Right forelimb (tissue), 1 donor: ENCODE measurements at places on chromosomes 1 and 21.

DNA sequence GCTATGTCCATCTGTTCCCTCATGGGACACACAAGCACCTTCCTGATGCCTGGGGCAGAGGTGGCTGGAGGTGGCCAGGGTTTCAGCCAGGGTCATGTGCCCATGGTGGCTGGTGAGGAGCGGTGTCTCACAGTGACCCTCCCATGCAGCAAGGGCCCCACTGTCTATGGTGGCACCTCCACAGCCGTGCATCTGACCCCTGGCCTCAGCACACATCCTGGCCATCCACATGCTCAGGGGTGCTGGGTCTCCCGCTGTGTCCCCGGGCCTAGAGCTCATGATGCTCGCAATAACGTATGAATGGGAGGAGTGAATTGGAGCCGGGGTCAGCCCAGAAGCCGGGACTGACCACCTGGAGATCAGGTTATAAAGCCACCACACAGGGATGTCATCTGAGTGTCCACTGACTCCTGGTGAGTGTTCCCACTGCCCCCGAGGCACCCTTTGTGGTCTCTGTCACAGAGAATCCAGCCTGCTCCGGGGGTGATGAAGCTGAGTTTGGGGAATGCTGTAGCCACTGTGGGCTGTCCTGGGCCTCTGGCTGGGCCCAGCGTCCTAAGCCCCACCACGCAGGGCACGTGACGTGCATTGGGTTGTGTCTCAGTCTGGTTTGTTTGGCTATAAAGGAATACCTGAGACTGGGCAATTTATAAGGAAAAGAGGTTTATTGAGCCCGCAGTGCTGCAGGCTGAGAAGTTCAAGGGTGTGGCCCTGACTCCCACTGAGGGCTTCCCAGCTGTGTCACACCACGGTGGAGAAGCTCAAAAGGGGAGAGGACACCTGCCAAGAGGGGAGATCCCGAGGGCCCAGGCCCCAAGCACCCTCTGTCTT is 51.7 kb downstream of the SIK1 start:
- DNase-seq, result no peak

DNA sequence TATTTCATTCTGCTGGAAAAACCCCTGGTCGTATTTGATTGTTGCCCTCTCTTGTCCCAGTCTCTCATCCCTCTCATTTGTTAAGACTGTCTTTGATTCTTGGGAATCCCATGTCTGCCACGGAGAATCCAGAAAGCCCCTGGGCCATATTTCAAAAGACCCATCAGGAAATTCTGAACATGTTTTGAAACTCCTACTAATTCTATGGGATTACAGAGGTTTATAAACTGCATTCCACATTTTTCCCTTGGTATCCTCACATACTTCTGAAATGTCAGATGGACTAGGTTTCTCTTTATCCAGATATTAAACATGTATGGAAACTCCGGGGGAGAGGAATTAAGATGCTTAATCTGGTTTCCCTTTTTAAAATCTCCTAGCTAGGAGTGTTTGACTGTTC is 80.0 kb downstream of the HUNK start:
- no peak for DNase-seq

GRCh38 chr1:203148127-203148526 is 20.6 kb downstream of the ADORA1 start:
- DNase-seq, result no peak

DNA sequence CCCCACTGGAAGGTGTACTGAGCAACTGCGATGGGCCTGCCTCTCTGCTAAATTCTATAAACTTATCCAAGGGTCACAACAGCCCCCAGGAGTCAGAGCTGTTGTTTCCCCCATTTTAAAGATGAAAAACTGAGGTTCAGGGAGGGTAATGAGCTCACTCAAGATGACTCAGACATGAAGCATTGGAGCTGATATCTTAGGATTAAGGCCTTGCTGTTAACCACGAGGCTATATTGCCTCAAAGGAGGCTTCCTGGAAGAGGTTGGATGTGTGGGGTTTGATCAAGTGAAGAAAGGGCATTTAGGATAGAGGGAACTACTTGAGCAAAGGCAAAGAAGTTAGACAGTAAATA is 6.7 kb downstream of the LDLRAP1 start:
- no peak for DNase-seq

DNA sequence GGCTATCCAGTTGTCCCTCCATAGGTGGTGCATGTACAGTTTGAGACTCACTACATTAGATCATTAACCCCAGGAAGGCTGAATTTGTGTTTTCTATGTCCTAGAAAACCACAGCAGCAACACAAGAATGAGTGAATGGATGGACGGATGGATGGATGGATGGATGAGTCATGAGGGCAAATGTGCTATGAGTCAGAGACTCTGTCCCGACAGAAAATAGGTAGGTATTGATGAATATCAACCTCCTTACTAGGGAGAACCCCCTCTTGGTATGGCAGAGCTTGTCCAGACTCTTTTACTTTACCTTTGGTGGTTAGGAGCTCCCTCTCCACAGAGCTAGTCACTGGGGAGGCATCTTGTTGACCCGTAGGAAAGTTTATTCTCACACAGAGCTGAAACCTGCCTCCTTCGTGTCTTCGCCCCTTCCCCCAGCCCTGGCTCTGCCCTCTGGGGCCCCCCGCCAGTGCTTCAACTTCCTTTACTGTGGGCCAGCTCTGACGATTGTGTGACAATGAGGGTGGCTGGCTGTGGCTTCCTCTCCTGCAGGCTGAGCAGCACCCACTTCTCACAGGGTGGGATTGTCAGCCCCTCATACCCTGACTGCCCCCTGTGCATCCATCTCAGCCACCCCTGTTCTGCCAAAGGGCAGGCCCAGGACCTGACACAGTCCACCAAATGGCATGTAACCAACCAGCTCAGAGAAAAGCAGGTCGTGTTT is 145.2 kb downstream of the FOXD2 start:
- DNase-seq, result peak; percentile 23

- no peak for DNase-seq
These were observed 35.1 kb downstream of the ZNF281 start for GRCh38 chr1:200374569-200375295.

DNA sequence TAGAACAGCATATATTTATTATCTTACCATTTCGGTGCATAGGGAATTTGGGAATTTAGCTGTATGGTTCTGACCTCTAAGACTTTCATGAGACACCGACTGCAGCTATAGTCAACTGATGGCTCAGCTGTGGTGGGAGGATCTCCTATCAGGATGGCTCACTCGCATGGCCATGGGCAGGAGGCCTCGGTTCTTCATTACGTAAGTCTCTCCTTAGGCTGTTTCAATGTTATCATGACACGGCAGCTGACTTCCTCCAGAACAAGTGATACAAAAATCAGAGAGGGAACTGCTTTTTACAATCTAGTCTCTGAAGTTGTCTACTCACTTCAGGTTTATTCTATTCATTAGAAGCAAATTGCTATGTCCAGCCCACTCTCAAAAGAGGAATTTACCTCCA is 13.3 kb upstream of the CAPN8 start:
- DNase-seq, result no peak

GRCh38 chr1:3312898-3313575 is 141.4 kb upstream of the ARHGEF16 start:
- peak; percentile 89 for DNase-seq

DNA sequence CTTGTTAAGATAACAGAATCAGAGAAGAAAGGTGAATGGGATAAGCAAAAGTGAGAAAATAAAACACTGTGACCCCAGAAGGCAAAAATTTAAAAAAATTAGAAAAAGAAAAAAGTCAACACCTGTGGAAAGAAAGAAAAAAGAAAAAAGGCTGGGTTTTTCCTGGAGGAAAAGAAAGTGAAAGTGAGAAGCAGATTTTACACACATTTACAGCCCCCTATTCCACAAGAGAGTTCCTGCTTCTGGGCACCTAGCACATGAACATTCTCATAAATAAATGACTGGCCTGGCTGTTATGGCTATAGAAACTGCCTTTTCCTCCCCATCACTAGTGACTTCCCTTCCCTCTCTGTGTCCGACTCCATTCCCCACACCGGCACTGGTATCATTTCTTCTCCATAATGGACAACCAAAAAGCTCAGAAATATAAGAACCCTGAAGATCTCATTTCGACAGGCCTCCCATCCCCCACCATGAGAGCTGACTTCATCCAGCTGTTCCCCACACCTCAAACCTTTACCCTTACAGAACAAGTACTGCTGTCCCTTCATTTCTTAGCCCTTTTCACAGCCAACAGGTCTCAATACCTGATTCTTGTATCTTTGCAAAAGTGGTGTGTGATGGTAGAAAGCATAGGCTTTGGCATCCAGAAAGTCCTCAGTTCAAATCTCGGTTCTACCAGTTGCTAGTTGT is 12.6 kb downstream of the MTF1 start:
- DNase-seq, result no peak

DNA sequence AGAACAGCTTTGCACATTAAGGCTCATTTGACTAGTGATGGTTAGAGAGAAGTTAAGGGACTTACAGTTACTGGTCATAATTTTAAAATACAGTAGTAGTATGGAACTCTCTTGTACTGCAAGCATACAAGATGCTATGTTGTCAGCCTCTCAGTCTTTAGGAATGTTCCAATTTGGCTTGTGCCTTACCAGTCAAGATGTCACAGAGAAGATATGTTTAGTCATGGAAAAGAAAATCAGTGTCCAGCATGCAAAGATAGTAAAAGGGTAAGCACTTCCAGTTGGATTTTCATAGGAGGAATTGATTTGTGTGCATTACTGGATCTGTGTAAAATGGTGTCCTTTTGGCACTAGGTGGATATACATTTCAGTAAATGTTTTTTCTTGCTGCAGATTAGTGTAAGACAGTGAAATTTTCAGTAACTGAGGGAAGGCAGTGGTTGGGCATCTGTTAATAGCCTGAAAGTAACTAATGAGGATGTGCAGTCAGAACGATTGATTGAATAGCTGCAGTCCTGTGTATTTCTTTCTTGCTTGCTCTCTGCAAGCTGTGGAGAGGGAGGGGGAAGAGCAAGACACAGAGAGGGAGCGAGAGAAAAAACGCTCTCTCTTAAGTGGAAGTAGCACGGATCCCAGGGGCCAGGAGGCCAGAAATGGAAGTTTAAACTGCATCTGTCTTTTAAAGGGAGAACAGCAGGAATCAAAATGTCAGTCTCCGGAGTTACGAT is 108.2 kb downstream of the CLEC20A start:
- no peak for DNase-seq

DNA sequence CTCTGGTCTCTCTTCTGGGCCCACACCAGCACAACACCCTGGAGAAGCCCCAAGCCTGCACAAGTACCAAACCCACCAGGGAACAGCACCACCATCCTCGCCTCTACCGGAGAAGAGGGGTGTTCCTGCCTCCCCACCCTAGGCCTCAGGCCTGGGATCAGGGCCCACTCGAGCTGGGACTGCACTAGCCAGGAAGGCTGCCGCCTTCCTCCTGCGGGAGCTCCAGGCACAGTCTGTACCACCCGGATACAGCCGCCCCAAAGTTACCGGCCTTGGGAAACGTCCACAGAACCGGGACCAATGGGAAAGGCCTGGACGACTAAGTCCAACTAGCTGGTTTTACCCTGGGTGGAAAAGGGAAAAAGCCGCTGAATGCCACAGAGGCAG is 3.4 kb downstream of the TAL1 start:
- no peak for DNase-seq

- DNase-seq, result no peak
These were observed 24.9 kb upstream of the TADA1 start for GRCh38 chr1:166900987-166901386.

DNA sequence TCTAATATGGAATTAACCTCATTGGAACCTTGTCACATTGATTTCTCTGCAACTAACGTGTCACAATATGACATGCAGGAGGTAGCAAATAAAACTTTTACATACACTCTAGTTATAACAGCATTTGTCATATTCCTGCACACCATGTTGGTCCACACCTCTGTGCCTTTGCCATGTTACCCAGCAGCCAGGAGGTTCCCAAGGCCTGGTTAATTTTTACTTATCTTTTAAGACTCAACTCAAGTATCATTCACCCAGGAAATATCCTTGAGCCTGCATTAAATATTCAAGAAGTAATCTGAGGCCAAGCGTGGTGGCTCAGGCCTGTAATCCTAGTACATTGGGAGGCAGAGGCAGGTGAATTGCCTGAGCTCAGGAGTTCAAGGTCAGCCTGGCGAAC is 447.2 kb upstream of the NR5A2 start:
- no peak for DNase-seq

GRCh38 chr1:41530411-41530810 is 45.9 kb upstream of the EDN2 start:
- no peak for DNase-seq
